ENCODE measurements at places on chromosomes 1 and 21. TPM values are rescaled to one million over a fixed set of nuclear protein-coding genes. Genes with fewer than 3 reads are reported as not detected.

Gene AMY2A
- total RNA-seq, result not detected

Gene MATN1
- 0.56 TPM for total RNA-seq

DNA sequence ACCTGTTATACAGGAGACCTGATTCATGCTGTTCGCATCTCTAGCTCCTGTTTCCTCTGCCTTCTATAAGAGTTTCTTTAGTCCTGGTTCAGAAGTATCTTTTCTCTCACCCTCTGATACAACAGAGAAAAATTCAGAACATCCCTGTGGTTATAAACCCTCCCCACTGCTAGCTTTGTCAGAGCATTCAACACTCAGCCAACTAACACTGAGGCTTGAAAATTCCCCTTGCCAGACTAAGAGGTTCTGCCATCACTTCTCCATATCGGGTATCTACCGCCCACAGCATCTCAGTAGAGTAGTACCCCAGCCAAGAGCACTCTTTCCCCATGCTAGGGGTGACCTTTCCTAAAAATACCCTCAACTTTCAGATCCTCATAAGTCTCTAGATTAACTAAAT lies 19.6 kb upstream of the PIK3R3 start:
- no peak overlapping the region for H3K4me3 ChIP-seq
- peaks cover 2% of the 10 kb centered on the region for H3K4me1 ChIP-seq
- no peaks in the 10 kb centered on the region for H3K27me3 ChIP-seq
- no peaks in the 10 kb centered on the region for H3K36me3 ChIP-seq
- peak; percentile 88 for DNase-seq
- H3K27ac ChIP-seq, result no peak overlapping the region

DNA sequence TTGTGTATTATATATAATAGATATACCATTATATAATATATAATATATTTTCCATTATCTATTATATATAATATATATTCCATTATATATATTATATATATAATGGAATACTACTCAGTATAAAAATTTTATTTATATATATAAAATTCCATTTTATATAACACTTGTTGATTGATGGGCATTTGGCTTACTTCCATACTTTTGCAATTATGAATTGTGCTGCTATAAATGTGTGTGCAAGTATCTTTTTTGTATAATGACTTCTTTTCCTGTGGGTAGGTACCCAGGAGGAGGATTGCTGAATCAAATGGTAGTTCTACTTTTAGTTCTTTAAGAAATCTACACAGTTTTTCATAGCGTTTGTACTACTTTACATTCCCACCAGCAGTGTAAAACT lies 1211.1 kb downstream of the NCAM2 start:
- H3K27me3 ChIP-seq, result no peaks in the 10 kb centered on the region
- no peaks in the 10 kb centered on the region for H3K36me3 ChIP-seq
- no peaks in the 10 kb centered on the region for H3K4me1 ChIP-seq
- H3K4me3 ChIP-seq, result no peak overlapping the region

GRCh38 chr1:20381045-20381641 lies 90.5 kb downstream of the VWA5B1 start:
- no peaks in the 10 kb centered on the region for H3K36me3 ChIP-seq
- DNase-seq, result no peak
- no peak overlapping the region for H3K4me3 ChIP-seq
- peak overlapping the region; percentile 1 for H3K27ac ChIP-seq

- H3K27me3 ChIP-seq, result no peaks in the 10 kb centered on the region
- no peak overlapping the region for H3K4me3 ChIP-seq
- no peaks in the 10 kb centered on the region for H3K36me3 ChIP-seq
- H3K4me1 ChIP-seq, result peaks cover 41% of the 10 kb centered on the region
- H3K27ac ChIP-seq, result peak overlapping the region; percentile 14
- peak; percentile 93 for DNase-seq
These were observed 12.5 kb upstream of the SPSB1 start for GRCh38 chr1:9280015-9280860.

DNA sequence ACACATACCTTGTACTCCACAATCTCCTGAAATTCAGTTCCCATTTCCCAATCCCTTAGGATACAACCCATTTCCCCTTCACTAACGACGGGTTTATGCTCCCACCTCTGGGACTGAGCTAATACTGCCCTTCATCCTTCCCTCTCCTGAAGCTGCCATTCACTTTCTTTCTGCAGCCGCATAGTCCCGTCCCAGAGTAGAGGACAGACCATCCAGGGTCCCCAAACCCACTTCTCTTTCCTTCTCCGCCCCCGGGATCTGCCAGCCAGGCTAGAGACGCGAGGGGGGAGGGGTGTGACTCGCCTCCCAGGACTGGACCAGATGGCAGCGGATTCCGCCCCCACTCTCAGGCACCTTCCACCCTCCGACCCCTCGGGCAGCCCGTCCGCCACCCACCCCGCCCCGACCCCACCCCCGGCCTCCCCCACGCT lies 679 bp downstream of the ABL2 start:
- peak overlapping the region; percentile 93 for H3K27ac ChIP-seq
- peak overlapping the region; percentile 93 for H3K4me3 ChIP-seq
- 0 out of 2 replicates have a peak, but pooled peaks cover 1% of the 10 kb centered on the region for H3K36me3 ChIP-seq
- peaks cover 4% of the 10 kb centered on the region for H3K4me1 ChIP-seq
- H3K27me3 ChIP-seq, result no peaks in the 10 kb centered on the region

DNA sequence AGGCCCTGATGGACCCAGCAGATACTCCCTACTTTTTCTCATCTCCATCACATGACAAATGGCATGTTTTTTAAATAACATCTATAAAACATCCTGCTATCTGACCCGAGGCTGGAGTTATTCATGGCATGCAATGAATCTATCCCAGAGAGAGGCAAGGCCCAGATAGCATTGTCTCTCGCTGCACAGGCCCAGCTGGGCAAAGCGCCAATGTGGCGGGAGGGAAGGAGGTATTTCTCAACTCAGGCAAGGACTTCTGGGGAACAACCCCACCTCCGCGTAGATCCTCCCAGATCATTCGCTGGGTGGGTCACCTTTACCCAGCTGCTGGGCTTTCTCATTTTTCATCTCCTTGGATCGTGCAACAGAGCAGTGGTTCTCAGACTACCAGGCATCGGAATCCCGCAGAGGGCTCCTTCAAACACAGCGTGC lies 59.8 kb downstream of the ERG start:
- H3K4me1 ChIP-seq, result peaks cover 12% of the 10 kb centered on the region
- peak; percentile 71 for DNase-seq
- no peaks in the 10 kb centered on the region for H3K36me3 ChIP-seq
- no peaks in the 10 kb centered on the region for H3K27me3 ChIP-seq
- H3K4me3 ChIP-seq, result no peak overlapping the region

Gene KCNC4
- 0.18 TPM for total RNA-seq

Data from IMR-90 (cell line).